NCI-H446 treated with DMSO at 0.1 percent for 48 hours (cell line): ENCODE measurements at places on chromosomes 6 and 20.
A peak's percentile ranks its signal among the peaks of the same experiment; 100 is the strongest.

- peak; percentile 28 for DNase-seq
Measured at GRCh38 chr6:70107852-70108629, 194.8 kb downstream of the COL9A1 start.

- no peak for DNase-seq
Measured at GRCh38 chr6:166803471-166803870, 152.9 kb downstream of the RNASET2 start.

GRCh38 chr20:17617212-17617867, 47.5 kb downstream of the DSTN start:
- DNase-seq: no peak

DNA sequence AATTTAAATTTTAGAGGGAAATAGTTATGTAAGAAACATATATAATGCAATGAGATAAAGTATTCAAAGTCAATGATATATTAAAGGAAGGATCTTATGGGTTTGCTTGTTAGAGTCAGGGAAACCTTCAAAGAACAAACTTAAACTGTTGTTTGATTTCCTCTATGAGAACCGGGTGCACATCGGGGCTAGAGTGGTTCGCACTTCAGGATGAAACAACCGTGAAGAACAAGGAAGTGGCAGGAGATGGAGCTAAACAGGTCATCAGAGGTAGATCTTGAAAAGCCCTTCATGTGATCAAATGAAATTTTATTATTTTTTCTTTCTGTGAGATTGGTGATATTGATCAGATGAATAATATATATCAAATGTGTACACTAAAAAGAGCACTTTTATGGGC, 951.9 kb upstream of the FLRT3 start:
- DNase-seq: no peak

DNA sequence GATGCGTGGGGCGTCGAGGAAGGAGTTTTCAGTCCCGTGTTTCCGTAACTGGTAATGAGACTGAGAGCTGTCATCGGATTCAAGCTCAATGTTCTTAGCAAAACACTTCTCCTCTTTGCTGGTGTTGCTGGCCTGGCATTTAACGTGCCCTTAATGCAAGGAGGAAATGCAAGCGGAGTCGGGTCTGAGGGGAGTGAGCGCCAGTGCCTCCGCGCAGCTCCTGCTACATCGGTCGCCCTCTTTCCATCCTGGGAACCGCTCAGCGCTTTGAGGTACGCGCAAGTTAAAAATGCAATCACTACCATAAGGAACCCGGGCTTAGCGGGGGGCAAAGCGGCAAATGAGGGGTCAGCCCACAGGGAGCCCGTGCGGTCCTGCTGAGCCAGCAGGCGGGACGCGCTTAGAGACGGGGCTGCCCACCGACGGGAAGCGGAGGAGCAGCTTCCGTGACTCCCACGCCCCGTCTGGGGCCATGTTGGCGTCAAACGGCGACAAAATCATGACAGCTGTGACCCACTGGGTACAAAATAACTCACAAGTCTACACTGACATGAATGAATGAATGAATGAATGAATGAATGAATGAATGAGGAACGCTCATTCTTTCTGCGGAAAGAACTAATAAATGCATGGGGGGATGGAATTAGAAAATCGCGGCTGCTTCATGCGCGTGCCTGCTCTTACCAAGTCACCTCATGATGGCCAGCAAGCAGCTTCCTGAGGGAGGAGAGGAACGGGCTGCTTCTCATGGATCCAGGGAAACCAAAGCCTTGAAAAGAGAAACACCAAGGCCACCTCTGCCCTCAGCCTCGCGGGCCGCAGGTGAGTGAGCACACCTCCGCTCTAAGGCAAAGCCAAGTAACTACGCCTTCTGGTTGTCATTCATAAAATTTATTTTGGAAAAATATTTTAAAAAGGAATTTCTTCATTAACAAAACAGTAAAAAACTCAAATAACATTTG, 9.3 kb downstream of the DLL1 start:
- DNase-seq: no peak

DNA sequence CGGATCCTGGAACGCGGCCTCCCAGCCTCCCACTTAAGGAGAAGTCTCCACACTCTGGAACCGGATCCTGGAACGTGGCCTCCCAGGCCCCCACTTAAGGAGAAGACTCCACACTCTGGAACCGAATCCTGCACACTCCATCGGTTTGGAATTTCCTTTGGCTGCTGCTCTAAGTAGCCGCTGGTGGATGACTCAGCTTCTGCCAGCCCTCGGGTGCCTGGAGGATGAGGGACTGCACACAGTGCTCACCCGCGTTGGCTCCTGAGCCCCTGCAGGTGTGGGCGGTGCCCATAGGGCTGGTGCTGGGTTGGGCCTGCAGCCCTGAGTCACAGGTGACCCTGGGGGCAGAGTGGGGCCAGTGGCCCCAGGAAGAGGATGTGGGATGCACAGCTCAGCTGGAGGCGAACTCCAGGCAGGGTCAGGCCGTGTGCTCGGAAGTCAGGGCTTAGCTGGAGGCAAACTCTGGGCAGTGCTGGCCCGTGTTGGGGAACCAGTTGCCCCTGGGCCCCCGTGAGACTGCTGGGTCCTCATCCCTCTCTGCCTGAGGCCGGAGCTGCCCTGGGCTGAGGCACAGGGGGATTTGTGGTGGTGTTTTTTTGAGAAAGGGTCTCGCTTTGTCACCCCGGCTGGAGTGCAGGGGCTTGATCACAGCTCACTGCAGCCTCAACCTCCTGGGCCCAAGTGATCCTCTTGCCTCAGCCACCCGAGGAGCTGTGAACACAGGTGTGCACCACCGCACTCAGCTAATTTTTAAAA, 13.9 kb upstream of the TNFRSF6B start:
- peak; percentile 25 for DNase-seq

DNA sequence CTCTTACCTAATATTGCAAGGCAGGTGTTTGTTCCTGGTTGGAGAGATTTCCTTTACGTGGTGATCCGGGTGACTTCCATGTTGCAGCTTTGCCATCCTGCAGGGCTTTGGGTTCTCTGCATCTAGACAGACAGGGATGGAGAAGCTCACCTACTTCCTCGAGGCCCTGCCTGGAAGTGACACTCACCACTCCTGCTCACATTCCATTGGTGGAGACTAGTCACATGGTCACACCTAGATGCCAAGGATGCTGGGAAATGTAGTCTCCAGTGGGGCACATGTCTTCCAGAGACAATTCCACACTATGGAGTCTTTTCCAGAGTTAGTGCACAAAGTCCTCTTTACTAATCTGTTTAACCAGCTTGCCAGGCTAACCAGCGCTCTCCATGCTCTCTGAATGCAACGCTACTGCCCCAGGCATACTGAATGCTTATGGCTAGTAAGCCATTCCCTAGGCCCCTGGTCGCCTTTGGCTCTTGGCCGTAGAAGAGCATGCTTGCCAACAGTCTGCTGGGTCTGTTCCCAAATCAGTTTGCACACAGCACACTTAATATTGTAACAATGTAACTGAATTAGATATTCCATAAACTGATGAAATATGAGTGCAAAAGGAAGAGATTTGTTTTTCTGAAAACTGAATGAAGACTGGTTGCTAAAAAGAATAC, 6.7 kb upstream of the KCNK15 start:
- DNase-seq: peak; percentile 78

GRCh38 chr20:33280000-33280680, 2.9 kb upstream of the BPIFB1 start:
- DNase-seq: no peak

GRCh38 chr6:24520929-24521546, 26.3 kb downstream of the ALDH5A1 start:
- DNase-seq: peak; percentile 1

GRCh38 chr6:45892696-45893245, 122.9 kb downstream of the CLIC5 start:
- DNase-seq: no peak
